ENCODE measurements at places on chromosomes 16 and 17. TPM values are rescaled to one million over a fixed set of nuclear protein-coding genes. Genes with fewer than 3 reads are reported as not detected.

The ATP1B2 gene
- total RNA-seq, result 2.5 TPM

- no peak overlapping the region for H3K27ac ChIP-seq
- no peak for DNase-seq
- H3K27me3 ChIP-seq, result no peaks in the 10 kb centered on the region
- H3K4me3 ChIP-seq, result no peak overlapping the region
- H3K4me1 ChIP-seq, result peaks cover 5% of the 10 kb centered on the region
Observed at GRCh38 chr17:81090361-81091136, 55.6 kb downstream of the BAIAP2 start.

The ZNF768 gene
- 59.5 TPM for total RNA-seq

DNA sequence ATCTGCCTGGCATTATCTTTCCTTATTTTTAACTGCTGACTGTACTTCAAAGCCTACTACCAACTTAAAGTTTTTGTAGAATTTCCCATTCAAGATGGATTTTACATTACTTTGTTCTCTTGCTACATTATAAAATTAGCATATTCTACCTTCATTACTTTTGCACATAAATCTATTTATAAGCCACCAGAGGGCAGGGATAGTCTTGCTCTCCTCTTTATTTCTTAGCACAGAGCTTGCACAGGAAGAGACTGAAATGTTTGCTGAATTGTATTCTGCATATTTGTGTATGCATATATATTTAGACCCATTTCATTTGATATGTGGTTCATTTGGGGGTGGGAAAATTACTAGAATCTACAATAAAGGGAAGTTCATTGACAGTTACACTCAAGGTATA, 108.0 kb downstream of the SKAP1 start:
- H3K27ac ChIP-seq, result no peak overlapping the region
- no peaks in the 10 kb centered on the region for H3K36me3 ChIP-seq
- H3K27me3 ChIP-seq, result no peaks in the 10 kb centered on the region
- H3K4me1 ChIP-seq, result no peaks in the 10 kb centered on the region
- no peak overlapping the region for H3K4me3 ChIP-seq

- H3K27me3 ChIP-seq, result peaks cover 4% of the 10 kb centered on the region
- no peak for DNase-seq
- H3K27ac ChIP-seq, result no peak overlapping the region
- H3K4me3 ChIP-seq, result no peak overlapping the region
Observed at GRCh38 chr16:79430191-79430678, 170.3 kb downstream of the MAF start.

DNA sequence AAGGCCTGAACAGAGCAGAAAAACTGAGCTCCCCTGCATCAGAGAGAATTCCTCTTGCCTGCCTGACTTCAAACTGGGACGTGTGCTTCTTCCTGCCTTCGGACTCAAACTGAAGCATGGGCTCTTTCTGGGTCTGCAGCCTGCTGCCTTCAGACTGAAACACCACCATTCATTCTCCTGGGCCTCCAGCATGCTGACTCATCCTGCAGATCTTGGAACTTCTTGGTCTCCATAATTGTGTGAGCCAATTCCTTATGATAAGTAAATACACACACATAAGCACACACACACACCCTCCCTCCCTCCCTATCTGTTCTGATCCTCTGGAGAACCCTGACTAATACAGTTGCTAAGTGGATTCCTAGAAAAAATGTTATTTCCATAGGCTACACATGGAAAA, 874.3 kb upstream of the EEF2KMT start:
- no peak overlapping the region for H3K4me3 ChIP-seq
- no peaks in the 10 kb centered on the region for H3K4me1 ChIP-seq
- no peak overlapping the region for H3K27ac ChIP-seq
- H3K36me3 ChIP-seq, result no peaks in the 10 kb centered on the region

DNA sequence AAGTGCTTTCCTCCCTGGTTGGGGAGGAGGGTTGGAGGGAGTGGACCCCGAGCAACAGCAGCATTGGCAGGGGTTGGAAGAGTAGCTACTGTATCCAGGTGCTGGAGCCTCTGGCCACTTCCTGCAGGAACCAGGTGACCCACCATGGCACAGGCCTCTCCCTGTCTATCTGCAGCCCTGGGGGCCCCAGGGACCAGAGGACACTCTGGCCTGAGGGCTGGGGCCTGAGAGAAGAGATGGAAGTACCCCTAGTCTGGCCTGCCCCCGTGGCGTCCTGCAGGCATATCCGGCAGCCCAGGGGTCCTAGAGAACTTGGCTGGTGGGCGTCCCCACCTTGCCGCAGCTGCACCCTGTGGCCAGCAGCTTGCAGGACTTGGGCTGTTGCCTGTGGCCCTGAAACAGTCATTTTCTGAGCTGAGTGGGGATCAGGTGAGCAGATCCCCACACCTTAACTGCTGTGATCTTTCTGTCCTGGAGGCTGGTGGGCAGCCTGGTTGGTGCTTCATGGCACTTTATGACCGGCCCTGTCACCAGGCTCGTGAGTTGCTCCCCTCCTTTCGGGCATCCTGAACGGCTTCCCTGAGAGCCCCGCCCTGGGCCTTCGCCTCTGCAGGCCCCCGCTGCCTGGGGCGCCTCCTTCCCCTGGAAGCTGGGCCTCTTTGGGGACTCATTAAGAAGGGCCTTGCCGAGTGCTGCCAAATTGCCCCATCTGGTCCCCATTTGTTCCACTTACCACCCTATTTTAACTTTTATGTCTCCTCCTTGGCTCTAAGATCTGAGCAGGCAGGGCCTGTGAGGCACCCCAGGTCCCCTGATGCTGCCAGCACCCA, 298.6 kb downstream of the SEC14L1 start:
- no peaks in the 10 kb centered on the region for H3K36me3 ChIP-seq
- no peaks in the 10 kb centered on the region for H3K27me3 ChIP-seq
- peak overlapping the region; percentile 61 for H3K27ac ChIP-seq
- peaks cover 63% of the 10 kb centered on the region for H3K4me1 ChIP-seq
- H3K4me3 ChIP-seq, result no peak overlapping the region
- DNase-seq, result no peak

The RNU2-1 gene
- total RNA-seq, result 2,947 TPM

DNA sequence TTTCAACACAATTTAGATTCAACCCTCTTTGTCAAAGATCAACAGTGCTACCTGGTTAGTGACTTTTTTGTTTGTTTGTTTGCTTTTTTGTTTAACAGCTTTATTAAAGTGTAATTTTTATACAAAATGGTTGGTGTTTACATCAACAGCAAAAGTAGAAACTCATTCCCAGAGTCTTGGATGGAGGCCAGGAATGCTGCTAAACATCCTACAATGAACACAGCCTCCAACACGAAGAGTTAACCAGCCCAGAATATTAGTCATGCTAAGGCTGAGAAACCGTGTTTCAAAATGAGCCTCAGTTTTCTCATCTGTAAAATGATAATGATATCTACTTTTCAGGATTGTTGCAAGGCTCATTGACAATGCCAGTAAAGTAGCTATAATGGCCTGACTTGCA, 211.0 kb upstream of the MAF start:
- no peak overlapping the region for H3K27ac ChIP-seq
- H3K27me3 ChIP-seq, result peaks cover 14% of the 10 kb centered on the region
- H3K36me3 ChIP-seq, result no peaks in the 10 kb centered on the region
- H3K4me1 ChIP-seq, result no peaks in the 10 kb centered on the region
- H3K4me3 ChIP-seq, result no peak overlapping the region

The KRT33B gene
- not detected for total RNA-seq

DNA sequence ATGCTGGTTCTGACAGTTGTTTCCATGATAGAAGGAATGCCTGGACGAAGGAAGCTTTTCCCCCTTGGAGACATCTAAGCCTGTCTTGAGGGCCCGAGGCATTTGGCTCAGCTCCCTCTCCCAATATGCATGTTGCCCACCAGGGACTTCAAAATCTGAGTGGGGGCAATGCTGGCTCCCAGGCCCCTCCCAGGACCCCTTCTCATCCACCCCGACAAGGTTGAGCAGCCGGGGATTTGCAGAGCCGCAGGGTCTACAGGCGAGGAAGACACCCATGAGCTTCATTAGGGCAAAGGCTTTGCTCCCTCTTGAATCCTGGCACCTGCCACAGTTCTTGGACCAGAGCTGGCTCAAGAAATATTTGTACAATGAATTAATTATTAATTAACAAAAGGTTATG, 25.1 kb upstream of the DNAH17 start:
- no peaks in the 10 kb centered on the region for H3K27me3 ChIP-seq
- H3K4me3 ChIP-seq, result no peak overlapping the region
- H3K36me3 ChIP-seq, result no peaks in the 10 kb centered on the region

The KCNAB3 gene
- total RNA-seq, result 0.52 TPM

The TBX2 gene
- 5.9 TPM for total RNA-seq

The SLC52A1 gene
- 0.12 TPM for total RNA-seq

The RGS9 gene
- 0.50 TPM for total RNA-seq

The FAM20A gene
- total RNA-seq, result 9.8 TPM

- no peak for DNase-seq
- peak overlapping the region; percentile 82 for H3K27ac ChIP-seq
- no peaks in the 10 kb centered on the region for H3K27me3 ChIP-seq
- no peaks in the 10 kb centered on the region for H3K36me3 ChIP-seq
- no peak overlapping the region for H3K4me3 ChIP-seq
Observed at GRCh38 chr16:68283346-68283745, 19.0 kb downstream of the SLC7A6 start.

DNA sequence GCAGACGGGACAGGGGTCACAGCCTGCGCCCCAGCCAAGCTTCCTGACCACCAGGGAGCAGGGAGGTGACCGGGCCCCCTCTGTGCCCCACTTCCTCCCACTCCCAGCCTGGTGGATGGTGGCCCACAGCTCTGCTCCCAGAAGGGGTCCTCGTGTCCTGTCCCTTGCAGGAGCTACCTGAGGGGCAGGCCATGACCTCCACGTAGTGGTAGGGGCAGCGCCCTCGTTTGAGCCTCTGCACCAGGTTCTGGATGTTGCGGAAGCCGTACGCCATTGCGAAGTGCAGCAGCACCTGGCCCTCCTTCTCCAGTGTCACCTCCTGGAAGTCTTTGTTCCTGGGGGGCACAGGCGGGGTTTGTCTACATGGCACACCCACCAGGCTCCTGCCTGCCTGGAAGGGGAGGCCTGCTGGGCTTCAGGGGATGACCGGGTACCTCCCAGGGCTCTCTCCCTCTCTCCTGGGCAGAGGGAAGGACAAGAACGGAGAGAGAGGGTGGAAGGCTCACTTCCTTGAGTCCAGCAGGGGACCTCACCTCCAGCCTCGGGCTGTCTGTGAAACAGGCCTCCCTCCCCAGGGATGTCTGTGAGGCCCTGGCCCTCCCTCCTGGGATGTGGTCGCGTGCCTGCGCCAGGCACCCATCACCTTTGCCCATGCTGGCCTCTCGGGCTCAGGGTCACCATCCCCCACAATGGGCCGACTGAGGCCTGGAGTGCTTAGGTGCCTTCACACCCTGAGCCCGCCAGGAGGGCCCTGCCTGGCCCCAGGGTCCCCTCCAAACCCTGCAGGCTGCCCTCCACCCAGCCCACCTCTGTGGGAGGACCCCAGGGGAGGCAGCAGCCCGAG, 4.0 kb downstream of the HAGHL start:
- no peak overlapping the region for H3K27ac ChIP-seq
- peaks cover 25% of the 10 kb centered on the region for H3K4me1 ChIP-seq
- no peaks in the 10 kb centered on the region for H3K27me3 ChIP-seq
- H3K4me3 ChIP-seq, result no peak overlapping the region

The OR4D1 gene
- total RNA-seq, result 0.07 TPM

The MAPT gene
- total RNA-seq, result 33.1 TPM

GRCh38 chr17:41048441-41048840, 1.3 kb upstream of the KRTAP2-1 start:
- H3K27me3 ChIP-seq, result peaks cover 29% of the 10 kb centered on the region
- DNase-seq, result no peak
- no peaks in the 10 kb centered on the region for H3K36me3 ChIP-seq
- H3K27ac ChIP-seq, result no peak overlapping the region

DNA sequence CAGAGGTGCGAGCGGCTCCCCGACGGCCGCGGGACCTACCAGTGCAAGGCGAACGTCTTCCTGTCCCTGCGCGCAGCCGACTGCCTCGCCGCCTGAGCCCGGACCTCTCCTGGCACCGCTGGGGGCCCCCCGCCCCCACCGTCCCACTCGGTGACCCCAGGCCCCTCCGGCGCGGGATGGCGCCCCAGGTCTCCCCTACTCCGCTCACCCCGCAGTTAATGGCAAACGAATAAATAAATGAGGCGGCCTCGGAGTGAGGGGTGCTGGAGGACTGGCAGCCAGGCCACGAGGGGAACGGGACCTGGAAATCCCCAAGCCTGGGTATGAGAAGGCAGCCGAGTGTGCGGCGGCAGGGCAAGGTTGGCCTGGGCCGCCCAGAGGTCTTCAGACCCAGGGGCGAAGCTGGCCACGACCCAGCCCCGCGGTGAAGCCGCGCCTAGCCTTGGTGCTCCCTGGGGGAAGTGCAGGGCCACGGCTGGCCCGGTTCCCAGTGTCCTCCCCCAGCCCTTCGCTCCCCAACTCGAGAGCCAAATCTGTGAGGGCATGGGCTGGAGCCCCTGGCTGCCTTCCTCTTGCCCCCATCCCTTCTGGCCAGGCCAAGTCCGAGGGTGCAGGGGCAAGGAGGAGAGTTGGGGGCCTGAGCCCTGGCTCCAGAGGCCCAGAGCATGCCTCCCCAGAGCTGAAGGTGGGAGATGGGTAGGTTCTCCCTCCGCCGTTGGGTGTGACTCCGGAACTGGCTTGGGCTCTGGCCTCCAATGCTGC, 796 bp downstream of the NPB start:
- H3K36me3 ChIP-seq, result peaks cover 3% of the 10 kb centered on the region
- no peaks in the 10 kb centered on the region for H3K27me3 ChIP-seq
- H3K27ac ChIP-seq, result no peak overlapping the region
- H3K4me3 ChIP-seq, result peak overlapping the region; percentile 41
- peaks cover 16% of the 10 kb centered on the region for H3K4me1 ChIP-seq

- no peaks in the 10 kb centered on the region for H3K36me3 ChIP-seq
- H3K4me1 ChIP-seq, result no peaks in the 10 kb centered on the region
- H3K27me3 ChIP-seq, result no peaks in the 10 kb centered on the region
- no peak overlapping the region for H3K27ac ChIP-seq
- no peak overlapping the region for H3K4me3 ChIP-seq
- DNase-seq, result no peak
Observed at GRCh38 chr17:75619506-75620431, 13.5 kb upstream of the SMIM5 start.

- H3K27me3 ChIP-seq, result peaks cover 51% of the 10 kb centered on the region
- DNase-seq, result no peak
- H3K36me3 ChIP-seq, result no peaks in the 10 kb centered on the region
- H3K4me3 ChIP-seq, result no peak overlapping the region
- no peak overlapping the region for H3K27ac ChIP-seq
- no peaks in the 10 kb centered on the region for H3K4me1 ChIP-seq
Observed at GRCh38 chr16:51129105-51129504, 22.0 kb downstream of the SALL1 start.

- no peaks in the 10 kb centered on the region for H3K27me3 ChIP-seq
- no peaks in the 10 kb centered on the region for H3K4me1 ChIP-seq
- H3K36me3 ChIP-seq, result no peaks in the 10 kb centered on the region
- H3K4me3 ChIP-seq, result no peak overlapping the region
Observed at GRCh38 chr16:49890876-49891275, 35.0 kb upstream of the ZNF423 start.

- no peak overlapping the region for H3K4me3 ChIP-seq
- peak; percentile 65 for DNase-seq
- no peaks in the 10 kb centered on the region for H3K27me3 ChIP-seq
Observed at GRCh38 chr17:83195330-83196023, 116.1 kb downstream of the METRNL start.

Data from heart right ventricle (tissue), 16 donors.